ENCODE measurements at places on chromosomes 16 and 17.

GRCh38 chr16:85773044-85773443 is 22.1 kb upstream of the C16orf74 start:
- no peak for DNase-seq

DNA sequence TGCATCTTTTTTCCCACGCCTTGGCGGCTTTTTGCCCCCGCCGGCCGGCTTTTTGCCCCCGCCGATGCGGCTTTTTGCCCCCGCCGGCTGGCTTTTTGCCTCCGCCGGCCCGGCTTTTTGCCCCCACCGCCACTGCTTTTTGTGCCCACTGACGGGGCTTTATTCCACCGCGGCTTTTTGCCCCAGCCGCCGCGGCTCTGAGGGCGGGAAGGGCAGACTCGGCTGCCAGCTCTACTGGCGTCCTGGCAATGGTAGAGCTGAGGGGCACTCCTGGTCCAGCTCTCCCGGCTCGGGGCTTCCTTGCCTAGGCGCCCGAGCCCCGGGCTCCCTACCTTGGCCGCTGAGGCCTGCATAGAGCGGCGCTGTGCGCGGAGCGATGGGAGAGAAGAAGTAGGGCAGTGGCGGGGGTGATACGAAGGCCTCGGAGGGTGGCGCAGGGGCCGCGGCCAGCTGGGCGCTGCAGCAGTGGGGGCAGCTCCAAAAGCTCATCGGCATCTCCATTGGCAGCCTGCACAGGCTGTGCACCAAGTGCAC is 591.4 kb downstream of the TP53TG3F start:
- DNase-seq = no peak

DNA sequence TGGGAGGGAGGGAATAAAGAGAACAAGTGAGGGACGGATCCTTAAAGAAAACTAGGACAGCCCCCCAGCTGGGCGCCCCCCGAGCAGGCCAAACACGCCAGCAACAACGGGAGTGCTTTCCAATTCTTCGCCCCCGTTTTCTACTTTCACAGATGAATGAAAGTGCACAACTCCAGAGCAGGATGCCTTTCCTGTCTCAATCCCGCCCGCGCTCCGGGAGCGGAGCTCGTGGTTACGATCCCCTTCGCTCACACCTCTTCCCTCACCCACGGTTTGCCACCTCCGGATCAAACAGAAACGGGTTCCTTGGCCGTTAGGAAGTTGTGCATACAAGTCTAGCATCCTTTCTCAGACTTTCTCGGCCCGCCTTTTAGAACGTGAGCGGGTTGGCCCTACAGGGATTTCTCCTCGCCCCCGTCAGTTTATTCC is 680 bp downstream of the SKA2 start:
- peak; percentile 70 for DNase-seq

DNA sequence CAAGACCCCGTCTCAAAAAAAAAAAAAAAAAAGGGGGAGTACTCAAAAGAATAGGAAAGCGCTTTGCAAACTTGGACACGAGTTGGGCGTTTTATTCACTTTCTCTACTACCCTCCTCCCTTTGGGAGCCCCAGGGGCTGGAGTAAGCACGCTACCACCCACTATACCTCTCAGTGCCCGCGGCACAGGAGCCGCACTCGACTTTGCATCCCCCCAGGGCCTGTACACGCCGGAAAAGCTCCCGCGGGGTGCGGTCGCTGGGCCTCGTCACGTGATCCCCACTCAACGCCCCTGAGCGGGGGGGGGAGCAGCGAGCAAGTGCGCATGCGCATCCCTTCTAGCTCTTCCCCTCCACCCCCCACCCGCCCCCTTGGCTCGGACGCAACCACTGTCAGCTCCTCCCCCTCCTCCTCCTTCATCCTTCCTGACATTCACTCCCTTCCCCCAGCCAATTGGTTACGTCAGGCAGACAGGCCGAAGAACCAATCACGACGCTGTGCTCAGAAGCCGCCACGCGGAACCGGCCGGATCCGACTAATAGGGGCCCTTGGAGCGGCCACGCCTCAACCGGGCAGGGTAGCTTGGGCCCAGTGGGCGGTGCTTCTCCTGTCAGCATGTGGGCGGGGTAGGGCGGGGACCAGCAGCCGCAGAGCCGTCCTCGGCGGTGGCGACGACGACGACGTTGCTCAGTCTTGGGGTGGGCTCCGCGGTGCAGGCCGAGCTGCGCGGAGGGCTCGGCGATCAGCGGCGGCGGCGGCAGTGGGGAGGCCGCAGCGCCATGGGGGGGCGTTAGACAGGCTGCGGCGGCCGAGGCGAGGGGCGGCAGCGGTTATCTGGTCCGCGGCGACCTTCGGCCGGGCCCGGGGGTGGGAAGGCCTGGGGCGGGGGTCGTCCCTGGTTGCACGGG is at the start of gene HAPSTR1:
Gene HAPSTR1, plus strand, starts transcription at position 685 of the 907 bp plus-strand sequence. CDS start 401 bp downstream, outside the sequence.
- peak; percentile 100 for DNase-seq

- DNase-seq = no peak
Observed at GRCh38 chr17:35668802-35669201, 62.6 kb upstream of the RASL10B start.

DNA sequence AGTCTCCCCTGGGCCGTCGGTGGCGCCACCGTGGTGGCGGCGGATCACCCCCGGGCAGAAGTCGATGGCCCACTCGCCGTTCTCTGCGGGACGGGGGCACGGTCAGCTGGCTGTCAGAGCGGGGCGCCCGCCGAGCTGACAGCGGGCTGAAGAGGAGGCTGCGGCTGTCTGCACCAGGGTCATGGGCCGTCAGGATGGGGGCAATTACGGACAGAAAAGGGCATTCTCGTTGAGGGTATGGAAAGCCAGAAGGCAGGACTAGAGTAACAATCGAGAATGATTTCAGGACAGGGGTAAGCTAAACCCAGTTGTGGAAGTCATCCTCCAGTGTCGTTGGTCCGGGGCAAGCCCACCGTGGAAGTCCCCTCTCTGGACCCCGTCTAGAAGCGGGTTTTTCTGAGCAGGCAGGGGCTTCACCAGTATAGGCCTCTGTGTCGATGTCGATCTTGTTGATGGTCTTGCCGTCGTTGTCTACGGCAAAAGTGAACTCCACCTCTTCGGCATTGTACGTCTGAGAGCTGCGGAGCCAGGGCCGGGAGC is 1.7 kb downstream of the CHRNE start:
- no peak for DNase-seq

- DNase-seq = no peak
Observed at GRCh38 chr17:55346658-55347057, 75.0 kb downstream of the MMD start.

DNA sequence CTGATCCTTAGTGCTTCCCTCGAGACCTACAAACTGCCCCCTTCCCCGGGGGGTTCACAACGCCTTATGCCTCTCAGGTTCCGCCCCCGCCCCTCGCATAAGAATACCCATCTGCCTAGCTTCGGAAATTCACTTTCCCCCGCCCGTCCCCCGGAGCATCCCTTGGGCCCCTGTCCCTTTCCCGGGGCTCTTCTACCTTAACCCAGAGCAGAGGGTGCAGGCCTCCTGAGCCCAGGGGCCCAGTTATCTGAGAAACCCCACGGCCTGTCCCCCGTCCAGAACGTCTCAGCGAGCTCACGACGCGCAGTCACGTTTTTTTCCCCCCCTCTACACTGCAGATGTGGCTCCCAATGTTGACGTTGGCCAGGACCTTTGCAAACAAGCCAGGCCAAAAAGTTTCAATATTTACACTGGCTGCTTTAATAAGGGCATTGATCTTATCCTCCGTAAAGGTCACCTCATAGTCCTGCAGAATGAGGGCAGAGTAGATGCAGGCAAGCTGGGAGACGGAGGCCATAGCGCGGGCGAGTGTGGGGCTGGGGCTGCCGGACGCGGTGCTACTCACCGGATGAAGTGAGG is 1.4 kb upstream of the NBR1 start:
- DNase-seq = no peak

GRCh38 chr16:51755039-51755501 is 604.0 kb upstream of the SALL1 start:
- DNase-seq = no peak

- no peak for DNase-seq
Observed at GRCh38 chr16:80743273-80743672, 61.1 kb downstream of the CDYL2 start.

DNA sequence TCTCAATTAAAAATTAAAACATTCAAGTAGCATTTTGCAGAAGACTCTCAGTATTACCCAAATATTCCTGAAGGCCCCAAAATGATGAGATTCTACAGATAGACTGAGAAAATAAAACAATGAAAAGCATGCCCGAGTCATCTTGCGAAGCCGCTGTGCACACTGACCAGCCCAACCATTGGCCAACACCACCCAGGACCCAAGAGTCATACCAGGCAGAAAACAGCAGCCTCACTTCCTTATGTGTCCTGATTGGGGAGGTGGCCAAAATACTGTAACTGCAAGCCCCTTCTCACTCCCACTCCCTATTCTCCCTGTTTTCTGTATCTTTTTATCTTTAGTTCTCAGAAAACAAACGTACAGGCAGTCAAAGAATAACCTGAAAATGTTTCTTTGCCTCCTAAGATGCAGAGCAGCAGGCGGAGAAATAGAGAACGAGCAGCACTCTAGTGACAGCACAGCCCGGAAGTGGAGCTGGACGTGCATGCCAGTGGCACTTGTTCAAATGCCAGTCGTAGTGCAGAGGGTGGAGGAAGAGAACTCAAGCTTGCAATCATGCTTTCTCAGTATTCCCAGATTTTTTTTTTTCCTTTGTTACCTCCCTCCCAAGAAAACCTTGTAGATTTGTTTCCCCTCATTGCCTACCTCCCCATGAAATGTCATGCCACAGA is 182.3 kb upstream of the SOX9 start:
- no peak for DNase-seq

GRCh38 chr17:40535924-40536294 is 29.4 kb downstream of the CCR7 start:
- DNase-seq = no peak

DNA sequence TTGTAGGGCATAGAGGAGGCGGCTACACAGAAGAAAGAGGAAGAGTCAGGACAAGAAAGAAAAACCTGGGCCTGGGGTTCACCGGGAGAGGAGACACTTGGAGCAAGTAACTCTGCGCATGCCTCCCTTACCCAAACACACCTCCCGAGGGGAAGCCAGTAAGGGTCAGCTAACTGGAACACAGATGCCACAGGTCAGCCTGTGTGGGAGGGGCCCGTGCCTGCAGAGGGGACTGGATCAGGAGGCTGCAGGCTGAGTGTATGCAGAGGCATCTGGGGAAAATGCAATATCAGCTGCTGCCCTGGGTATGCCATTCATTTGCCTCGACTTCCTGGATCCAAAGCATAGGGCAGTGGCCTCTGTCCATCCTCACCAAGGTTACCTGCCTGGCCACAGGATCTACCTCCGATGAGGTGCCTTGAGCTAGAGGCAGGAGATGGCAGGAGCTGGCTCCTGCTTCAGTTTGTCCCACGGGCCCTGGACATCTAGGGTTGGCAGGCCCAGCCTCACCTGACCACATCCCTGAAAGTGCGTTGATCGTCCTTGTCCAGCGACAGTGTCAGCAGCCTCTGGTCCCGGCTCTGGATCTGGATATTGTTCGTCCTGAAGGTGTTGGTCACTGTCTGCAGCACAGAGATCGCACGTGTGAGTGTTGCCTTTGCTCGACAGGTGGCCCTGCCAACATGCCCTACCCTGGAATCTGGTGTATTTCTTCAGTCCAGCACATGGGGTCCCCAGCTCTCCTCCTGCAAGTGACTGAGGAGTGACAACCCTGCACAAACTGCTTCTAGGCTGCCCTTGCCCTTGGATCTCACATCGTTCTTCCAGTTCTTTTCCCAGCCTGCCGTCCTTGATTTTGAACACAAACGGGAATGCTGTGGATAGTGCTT is 4.6 kb upstream of the MFSD6L start:
- DNase-seq = no peak
